Neural crest cell (in vitro differentiated cells): ENCODE measurements at places on chromosomes 12 and 14.

DNA sequence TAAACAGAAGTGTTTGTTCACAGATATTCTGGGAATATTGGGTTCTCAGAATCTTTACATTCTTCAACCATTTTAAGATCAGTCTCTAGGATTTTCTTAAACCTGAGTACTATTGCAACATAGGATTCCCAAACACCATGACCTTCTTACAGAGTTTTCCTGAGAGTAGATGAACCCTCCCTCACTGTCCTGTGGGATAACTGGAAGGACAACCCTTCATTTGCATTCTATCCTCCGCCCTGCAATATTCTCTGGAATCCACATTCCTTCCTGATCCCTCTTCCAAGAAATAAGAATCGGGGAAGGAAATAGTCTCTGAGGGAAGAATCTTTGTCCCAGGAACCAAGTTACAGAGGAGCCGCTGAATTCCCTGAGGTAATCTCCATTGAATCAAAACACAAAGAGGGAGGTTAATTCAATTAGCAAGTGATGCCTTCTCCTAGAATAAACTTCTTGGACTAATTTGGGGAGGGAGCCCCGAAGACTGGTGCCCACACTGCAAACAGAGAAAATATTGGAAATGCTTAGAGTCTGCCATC is 99.8 kb upstream of the MBIP start:
- no peak for DNase-seq

GRCh38 chr14:75521415-75522199 is 662 bp upstream of the BATF start:
- no peak for DNase-seq

GRCh38 chr14:81004575-81004974 is 49.2 kb downstream of the TSHR start:
- DNase-seq: no peak

DNA sequence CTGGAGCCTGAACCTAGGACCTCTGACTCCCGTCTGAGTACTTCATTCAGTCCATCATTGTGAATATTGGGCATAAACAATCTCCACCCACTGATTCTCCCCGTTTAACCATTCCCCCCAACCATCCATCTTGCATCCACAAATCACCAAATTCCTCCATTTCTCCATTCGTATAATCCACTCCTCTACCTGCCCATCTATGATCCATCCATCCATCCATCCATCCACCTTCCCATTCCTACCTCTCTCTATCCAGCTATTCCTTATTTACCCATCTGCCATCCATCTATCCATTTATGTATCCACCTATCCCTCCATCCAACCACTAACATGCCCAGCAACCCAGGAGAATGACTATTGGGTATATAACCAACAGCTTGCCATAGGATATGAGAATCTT is 87.5 kb downstream of the CALM1 start:
- DNase-seq: no peak

DNA sequence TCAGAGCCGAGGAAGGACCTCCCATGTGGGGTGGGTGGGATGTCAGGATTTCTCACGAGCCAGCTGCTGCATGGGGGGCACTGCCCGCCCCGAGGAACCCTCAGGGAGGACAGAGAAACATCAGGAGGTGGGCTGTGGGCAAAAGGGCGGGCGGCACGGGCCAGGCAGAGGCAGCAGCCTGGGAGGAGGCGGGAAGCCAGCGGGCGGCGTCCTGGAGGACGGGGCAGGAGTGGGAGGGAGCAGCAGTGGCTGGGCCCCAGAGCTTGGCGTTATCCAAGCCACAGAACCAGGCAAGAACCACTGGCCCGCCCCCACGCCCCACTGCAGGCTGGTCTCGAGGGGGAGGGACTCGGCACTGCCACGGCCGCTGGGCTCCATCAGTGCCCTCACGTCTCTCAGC is 2.4 kb downstream of the C14orf180 start:
- no peak for DNase-seq

DNA sequence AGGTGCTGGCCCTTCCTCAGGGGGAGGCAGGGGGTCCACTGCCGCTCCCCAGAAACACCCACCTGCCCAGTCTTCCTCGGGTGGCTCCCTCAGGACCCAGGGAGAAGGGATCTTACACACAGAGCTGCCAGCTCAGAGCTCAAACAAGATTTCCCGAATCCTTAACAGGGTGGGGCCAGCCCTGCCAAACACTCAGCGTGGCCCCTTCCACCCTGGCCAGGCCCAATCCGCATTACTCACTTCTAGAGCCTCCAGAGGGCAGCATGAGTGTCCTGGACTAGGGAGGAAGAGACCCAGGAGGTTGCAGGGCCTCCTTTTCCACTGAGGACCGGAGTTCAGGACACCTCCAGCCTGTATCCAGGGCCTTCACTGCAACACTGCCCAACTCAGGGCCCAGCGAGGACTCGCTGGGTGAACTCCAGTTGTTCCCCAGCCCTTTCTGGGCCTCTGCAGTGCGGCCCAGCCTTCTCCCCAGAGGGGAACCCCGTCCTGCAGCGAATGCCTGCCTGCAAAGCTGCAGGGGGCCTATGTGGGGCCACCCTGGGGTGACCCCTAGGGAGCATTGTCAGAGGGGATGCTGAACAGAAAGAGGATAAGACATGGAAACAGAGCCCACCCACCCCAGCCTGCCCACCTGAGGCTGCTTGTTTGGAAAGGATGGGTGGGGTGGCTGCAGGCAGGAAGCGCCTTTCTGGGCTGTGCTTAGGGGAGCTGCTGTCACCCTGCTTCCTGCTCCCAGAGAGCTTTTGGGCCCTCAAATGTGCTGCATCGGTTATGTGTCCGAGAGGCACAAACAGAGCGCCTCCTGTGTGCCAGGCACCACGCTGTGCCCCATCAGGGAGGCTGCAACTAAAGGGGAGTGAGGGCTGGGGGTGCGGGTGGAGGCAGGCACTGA is 43.8 kb downstream of the CCNK start:
- DNase-seq: no peak

DNA sequence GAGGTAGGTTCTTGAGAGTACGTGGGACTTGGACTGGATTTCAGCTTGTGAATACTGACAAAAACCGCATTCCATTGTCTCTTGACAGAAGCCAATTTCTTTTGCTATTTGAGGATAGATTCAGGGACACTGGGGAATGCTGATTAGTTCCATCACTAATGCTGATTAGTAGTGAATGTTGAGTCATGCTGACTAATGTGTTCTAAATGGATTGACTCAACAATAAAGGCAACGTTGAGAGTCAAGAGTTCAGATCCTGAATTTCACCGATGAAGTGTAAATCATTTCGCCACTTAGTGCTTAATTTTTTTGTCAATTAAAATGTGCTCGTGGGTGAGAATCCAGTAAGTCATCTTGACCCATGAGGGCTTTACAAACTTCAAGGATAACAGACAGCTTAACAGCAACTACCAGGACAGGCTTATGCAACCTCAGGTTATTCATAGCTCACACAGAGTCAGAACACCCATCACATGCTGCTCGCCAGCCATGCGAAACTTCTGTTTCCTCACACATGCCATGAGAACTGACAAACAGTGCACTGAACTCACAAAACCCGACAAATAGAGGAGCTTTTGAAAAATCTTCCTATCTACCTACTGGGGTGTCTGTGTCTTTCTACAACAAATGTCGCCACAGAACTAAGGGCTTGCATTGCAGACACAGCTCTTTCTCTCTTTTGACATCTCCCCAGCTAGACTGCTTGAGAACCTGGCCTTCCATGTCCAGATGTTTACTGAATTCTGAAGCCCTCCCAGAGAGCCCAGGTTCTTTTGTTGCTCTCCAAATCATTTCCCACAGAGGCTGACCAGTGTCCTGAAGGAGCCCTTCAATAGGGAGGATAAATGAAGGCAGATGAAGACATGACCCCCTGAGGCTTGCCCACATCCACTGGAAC is 316.4 kb downstream of the ZFP36L1 start:
- DNase-seq: no peak

DNA sequence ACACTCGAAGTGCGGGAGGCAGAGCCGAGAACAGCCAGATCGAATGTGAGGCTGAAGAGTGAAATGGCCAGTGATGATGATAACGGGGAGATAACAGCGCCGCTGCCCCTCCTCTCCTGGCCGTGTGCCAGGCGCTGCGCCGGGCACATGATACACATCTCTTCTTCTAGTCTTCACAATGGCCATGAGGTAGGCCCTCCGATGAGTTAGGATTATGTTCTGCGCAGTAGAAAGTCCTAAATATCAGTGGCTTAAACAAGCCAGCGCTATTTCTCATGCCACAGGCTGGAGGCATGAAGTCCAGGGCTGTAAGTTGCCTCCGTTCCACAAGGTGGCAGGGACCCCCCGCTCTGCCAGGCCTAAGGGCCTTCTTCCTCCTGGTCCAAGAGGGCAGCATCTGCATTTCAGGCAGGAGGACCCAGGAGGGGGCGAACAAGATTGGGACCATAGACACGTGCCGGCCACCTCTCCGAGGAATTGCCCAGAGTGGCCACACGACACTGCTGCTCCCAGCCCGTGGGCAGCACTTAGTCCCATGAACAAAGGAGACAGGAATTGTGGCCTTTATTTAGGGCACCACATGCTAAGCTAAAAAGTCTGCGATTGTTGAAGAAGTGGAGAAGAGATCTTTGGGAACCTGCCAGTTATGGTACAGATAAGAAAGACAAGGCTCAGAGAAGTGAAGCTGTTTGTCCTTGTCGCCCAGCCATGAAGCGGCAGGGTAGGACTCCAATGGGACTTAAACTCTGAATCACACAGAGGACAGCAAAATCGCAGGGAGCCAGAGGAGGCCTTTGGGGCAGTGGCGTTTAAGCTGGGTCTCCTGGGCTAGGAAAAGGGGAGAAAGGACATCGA is 10.9 kb upstream of the HVCN1 start:
- no peak for DNase-seq

DNA sequence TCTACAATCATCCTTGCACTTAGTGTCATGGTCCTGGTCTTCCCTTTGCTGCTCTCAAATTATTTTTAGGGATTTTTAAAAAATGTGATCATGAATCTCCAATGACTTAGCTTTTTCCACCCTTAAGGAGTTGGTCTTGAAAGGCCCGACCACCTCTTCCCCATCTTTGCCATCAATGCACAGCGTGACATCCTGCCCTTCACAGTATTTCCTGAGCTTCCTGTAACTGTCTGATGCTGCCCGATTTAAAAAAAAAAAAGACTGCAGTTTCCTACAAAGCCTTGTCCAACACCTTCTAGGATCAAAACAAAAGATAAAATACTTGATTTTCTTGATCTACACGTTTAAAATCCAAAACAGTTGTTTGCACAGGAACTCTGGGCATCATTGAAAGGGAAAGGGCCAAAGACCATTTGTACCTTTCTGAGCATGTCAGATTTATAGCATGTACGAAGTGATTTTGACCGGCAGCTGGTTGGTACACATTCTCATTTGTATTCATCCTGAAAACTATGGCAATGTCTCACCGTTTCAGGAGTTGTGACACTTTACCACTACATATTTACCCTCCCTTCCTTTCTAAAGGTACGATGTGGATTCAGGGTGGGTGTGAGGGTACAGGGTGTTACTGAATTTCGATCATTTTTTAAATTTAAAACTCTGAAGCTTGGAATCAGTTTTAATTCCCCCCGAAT is 7.4 kb upstream of the ELK3 start:
- no peak for DNase-seq

DNA sequence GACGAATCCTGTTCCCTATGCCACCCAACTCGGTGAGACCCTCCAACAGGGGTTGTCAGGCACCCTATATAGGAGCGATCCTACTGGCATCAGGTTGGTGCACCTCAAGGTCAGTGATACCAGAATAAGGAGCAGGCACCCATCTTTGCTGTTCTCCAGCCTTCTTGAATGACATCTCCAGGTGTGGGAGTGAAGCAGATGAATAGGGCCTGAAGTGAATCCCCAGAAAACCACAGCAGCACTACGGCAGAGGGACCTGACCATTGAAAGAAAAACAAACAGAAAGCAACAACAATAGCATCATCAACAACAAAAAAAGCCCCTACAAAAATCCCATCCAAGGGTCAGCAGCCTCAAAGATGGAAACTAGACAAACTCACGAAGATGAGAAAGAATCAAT is 445.2 kb upstream of the ATP2B1 start:
- no peak for DNase-seq

DNA sequence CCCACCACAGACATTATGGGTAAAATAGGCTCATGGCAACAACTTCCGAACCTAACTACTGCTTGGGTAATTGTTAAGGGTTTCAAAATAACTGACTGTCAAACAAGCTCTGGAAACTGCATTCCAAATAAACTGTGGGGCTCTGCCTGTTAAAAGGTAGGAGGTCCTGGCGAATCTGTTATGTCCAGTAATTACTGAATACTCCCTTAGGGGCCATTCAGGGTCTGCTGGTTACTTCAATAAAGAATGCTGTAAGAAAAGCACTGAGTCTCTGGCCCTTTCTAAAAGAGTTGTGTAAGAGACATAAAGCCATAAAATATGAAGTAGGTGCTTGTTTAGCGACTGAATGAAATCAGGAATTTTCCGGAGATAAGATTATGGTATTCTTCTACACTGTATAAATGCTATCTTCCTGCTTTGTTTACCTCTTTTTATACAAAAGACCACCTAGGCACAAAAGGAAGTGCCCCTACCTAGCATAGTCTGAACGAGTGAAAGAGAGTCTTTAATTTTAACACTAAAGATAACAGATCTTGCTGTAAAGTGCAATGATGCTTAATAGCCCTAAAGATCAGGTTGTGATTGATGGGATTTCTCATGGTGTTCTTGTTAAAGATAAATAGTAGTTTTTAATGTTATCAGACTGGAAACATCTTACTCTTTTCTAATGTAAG is 127.8 kb downstream of the FBXL14 start:
- DNase-seq: no peak

DNA sequence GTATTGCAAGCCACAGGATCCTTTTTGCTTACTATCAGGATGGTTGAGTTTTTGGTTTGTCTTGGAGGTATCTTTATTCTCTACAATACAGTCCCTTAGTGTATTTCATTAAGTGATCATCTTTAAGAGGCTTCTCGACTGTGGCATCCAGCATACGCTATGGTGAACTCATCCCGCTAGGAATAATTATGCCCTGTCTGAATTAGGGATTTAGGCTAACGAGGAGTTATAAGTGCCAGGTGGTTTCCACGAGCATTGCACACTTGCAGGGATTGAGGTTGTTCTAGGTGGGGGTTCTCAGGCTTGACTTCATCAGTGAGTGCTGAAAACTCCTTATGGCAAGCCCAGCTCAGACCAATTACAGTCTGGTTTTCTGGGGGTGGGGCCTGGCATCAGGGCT is 37.2 kb upstream of the RBM19 start:
- no peak for DNase-seq

DNA sequence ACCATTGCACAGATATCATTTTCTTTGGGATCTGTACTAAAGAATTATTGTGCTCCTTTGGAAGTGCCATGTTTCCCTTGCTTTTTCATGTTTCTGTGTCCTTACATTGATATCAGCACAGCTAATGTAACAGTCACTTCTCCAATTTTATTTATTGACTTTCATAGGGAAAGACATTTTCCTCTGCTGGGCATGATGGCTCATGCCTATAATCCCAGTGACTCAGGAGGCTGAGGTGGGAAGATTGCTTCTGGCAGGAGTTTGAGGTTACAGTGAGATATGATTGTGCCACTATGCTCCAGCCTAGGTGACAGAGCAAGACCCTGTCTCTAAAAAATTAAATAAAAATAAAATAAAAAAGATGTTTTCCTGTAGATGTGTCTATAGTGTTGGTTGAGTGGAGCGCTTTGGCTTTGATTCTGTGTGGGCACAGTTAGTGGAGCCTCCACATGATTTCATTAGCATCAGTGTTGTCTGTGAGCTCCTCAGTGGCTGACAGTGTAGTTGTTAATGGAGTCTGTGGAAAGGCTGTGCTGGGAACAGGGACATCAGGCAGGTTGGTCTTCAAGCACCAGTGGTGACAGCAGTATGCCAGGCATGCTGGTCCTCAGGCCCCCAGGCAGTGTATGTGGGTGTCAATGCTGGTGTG is 7.4 kb downstream of the OAS2 start:
- no peak for DNase-seq
